ENCODE measurements at places on chromosomes 12 and 14.

DNA sequence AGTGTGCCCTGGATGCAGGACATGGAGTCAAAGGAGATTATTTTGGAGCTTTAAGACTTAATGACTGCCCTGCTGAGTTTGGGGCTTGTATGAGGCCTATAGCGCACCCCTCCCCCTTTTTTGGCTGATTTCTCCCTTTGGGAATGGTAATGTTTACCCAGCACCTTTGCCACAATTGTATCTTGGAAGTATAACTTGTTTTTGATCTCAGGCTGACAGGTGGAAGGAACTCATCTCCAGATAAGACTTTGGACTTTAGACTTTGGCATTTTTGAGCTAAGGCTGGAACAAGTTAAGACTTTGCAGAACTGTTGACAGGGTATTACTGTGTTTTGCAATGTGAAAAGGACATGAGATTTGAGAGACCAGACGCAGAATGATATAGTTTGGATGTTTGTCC lies 110.5 kb downstream of the DERA start:
- no peak for DNase-seq

GRCh38 chr12:988646-989045 lies 2.4 kb upstream of the ERC1 start:
- DNase-seq, result no peak

DNA sequence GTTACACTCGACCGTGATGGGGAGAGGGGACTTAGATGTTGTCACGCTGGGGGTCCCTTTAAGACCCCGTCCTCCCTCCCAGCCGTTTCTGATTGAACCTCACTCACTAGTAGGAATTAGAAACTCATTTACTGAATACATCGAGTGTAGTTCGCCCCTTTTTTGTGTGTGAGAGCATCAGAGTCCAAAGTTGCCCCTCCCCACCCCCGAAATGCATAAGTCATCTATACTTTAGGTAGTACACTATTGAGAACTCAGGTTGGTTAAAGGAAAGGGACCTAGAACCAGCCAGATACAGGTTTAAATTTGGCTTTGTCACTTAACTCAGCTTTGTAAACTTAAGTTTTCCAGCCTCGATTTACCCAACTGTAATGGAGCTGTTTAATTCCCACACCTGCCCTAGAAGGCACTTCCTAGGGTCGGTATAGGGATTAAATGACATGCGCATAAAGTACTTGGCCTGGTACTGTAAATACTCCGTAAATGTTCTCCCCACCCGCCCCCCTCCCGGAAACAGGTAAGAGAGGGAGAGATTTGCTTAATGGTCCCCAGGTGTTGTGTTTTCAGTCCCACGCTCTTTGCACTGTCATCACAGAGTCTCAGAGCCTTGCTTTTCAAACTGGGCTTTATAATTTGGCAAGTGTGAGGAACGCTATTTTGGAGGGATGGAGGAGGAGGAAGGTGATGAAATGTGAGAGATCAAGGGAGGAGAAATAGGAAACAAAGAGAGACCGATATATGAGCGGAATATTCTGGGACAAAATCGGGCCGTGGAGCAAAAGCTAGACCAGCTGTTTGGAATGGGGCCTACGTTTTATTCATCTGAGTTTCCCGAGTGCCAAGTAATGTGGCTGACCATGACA lies 897 bp downstream of the SUDS3 start:
- no peak for DNase-seq

GRCh38 chr12:11920231-11920630 lies 150.5 kb upstream of the BCL2L14 start:
- DNase-seq, result no peak

- no peak for DNase-seq
These were observed 71.8 kb downstream of the PAWR start for GRCh38 chr12:79618848-79619404.

- DNase-seq, result no peak
These were observed 27.8 kb upstream of the PCNX1 start for GRCh38 chr14:70879448-70879847.

DNA sequence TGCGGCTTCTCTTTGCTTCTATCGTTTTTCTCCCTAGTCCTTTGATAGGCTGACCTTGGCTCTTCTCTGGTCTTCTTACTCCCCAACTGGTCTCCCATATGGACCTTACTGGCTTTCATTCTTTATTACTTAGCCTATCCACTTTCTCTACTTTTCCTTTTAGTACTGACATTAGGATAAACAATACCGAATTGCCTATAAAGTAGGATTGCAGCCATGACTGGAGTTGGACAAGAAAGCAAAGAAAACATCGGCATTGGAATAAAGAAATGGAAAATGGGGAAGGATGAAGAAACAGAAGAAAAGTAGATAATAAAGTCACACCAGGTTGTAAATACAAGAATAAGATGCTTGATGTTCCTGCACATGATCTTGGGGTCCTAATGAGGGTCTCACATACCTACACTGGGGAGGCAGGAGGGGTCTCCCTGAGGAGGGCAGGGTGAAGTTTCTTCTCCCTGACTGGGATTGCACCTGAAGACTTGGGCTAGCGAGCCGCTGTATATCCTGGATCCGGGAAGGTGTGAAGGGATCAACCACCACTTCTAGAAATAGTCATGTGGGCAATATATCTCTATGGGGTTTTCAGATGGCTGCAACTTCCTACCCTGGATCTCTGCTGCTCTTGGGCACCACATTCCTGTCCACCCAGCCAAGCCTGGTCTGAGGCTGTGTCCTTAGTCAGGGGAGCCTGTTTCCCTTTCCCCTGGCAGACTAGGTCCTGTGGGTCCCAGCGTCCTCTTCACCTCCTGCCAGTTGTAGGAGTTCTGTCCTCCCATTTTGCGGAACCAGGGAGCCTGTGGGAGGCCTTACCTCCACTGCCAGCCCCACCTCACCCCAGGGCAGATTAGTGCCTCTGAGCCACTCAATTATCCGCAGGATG lies 13.1 kb downstream of the NKX2-1 start:
- DNase-seq, result no peak

DNA sequence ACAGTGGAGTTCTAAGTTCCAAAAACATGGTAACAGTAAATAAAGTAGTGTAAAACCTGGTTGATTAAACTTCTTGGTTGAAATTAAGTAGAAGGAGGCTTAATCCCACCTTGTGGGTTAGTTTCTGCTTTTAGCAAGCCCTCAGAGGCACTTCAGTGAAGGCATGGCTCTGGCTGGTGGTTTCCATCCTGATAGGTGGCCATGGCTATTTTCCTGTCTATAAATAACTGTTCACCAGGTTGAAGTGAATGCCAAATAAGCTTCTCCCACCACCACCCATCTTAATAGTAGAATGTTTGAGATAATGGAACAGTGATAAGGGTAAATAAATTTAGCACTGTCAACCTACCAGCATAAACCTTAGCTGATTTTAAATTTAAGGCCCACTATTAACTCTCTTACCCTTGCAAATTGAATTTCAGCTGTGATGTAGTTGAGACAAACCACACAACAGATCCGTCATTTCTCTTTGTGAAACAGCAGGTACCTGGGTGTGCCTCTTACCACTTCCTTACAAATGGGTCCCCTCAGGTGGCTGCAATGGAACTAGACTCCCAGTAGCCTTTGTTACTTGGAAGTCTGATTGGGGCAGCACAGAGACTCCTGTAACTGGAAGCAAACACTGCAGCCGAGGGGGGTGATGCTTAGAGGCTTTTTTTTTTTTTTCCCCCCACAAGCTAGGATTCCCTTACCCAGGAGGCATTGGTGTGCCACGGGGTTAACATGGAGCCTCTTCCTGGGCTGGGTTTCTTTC lies 41.4 kb downstream of the DAAM1 start:
- no peak for DNase-seq

DNA sequence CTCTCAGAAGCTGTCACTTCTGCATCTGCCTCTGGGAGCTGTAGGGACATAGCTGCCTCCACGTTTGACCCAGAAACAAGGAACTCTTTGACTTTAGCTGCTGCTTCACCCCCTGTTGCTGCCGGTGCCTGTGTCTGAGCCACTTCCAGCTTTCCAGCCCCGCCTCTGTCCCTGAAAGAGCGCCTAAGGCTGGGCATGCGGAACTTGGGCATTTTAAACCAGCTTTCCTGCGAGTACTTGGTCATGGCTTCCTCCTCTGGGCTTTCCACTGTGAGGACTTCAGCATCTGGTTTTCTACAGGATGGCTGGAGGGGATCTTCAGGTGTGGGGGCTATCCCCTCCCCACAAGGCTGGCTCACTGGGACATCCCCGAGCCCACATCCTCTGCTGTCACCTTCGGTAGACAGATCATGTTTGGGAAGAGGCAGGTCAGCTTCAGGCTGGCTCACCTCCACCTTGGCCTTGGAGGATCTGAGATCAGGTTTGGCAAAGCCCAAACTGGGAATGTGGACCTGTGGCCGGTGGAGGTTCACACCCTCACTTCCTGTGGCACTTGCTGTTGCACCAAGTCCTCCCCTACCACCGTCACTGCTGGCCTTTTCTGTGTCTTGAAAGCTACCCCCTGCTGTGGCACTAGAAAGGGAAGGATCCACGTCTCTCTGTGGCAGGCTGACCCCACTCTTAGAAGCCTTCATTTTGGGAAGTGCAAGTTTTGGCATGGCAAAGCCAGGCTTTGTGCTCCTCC lies 15.2 kb downstream of the PLD4 start:
- DNase-seq, result no peak

DNA sequence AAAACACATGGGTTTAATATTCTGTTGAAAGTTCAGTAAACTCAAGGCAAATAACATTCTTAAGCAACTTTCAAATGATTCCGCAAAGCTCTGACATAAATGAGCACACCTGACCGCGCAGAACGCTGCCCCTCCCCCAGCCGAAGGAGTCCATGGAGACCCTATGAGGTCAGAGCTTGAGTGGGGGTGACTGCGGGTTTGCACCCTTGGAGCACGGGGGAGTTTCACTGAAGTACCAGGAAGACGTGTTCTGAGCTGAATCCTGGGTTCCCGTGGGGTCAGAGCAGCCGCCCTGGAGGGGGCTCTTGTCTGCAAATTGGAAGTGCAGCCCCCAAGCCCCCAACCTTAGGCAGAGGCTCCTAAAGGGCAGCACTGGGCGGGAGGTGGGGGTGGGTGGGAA lies 324.1 kb upstream of the SFSWAP start:
- no peak for DNase-seq

GRCh38 chr12:110421159-110421661 lies 17.7 kb upstream of the ANAPC7 start:
- DNase-seq, result no peak
